ENCODE measurements at places on chromosomes 2 and 18. TPM values are rescaled to one million over a fixed set of nuclear protein-coding genes. Genes with fewer than 3 reads are reported as not detected.

Gene COBLL1
- total RNA-seq, result 8.9 TPM

Gene REG1B
- not detected for total RNA-seq

Gene CABYR
- 2.9 TPM for total RNA-seq

Gene SERPINB12
- total RNA-seq, result not detected

Gene GPR45
- total RNA-seq, result 0.22 TPM

Gene QPCT
- total RNA-seq, result 11.2 TPM

Gene MATN3
- total RNA-seq, result 2.3 TPM

Gene MBD2
- 26.2 TPM for total RNA-seq

Gene GREB1
- 0.29 TPM for total RNA-seq

Gene GALNT13
- total RNA-seq, result under 0.01 TPM

Gene CCDC102B
- 5.0 TPM for total RNA-seq

Gene TPO
- total RNA-seq, result not detected

Gene IL36B
- total RNA-seq, result not detected

Gene HJURP
- total RNA-seq, result 56.3 TPM

Gene INO80C
- 7.4 TPM for total RNA-seq

Gene KIF5C
- 0.14 TPM for total RNA-seq

Gene PTPN4
- total RNA-seq, result 16.0 TPM

Gene AP1S3
- total RNA-seq, result 6.4 TPM

Gene ZNF396
- total RNA-seq, result 1.8 TPM

Gene IL1R1
- total RNA-seq, result 26.6 TPM

Gene LDLRAD4
- 0.14 TPM for total RNA-seq

Gene UPP2
- not detected for total RNA-seq

Gene ANKRD29
- total RNA-seq, result 0.22 TPM

Gene DLGAP1
- 3.1 TPM for total RNA-seq

Gene FAM228A
- total RNA-seq, result 1.5 TPM

Gene HOXD3
- 2.6 TPM for total RNA-seq

Gene STON1
- total RNA-seq, result 20.1 TPM

Gene STPG4
- 1.6 TPM for total RNA-seq

Gene EFR3B
- 0.57 TPM for total RNA-seq

Gene C2orf81
- total RNA-seq, result 1.6 TPM

Gene ZDBF2
- 36.1 TPM for total RNA-seq

Gene HTR2B
- total RNA-seq, result 11.7 TPM

Gene MPV17
- 64.8 TPM for total RNA-seq

Gene SLC4A5
- total RNA-seq, result 0.29 TPM

Gene CXCR1
- not detected for total RNA-seq

Gene RTP5
- not detected for total RNA-seq
